ENCODE measurements at places on chromosomes 12 and 14. TPM values are rescaled to one million over a fixed set of nuclear protein-coding genes. Genes with fewer than 3 reads are reported as not detected.

DNA sequence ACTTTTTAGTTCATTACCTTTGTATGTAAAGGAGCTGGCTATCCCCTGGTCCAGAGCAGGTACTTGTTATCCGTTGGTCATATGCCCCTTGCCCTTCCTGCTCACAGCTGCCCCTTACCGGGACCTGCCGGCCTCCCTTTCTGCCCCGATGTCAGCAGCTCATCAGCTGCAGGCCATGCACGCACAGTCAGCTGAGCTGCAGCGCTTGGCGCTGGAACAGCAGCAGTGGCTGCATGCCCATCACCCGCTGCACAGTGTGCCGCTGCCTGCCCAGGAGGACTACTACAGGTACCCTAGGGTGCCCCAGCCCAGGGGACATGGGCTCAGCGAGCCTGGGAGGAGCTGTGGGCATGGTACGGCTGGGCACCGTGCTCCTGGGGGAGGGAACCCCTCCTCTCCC is 2.3 kb upstream of the RNU7-1 start:
- no peak for DNase-seq

DNA sequence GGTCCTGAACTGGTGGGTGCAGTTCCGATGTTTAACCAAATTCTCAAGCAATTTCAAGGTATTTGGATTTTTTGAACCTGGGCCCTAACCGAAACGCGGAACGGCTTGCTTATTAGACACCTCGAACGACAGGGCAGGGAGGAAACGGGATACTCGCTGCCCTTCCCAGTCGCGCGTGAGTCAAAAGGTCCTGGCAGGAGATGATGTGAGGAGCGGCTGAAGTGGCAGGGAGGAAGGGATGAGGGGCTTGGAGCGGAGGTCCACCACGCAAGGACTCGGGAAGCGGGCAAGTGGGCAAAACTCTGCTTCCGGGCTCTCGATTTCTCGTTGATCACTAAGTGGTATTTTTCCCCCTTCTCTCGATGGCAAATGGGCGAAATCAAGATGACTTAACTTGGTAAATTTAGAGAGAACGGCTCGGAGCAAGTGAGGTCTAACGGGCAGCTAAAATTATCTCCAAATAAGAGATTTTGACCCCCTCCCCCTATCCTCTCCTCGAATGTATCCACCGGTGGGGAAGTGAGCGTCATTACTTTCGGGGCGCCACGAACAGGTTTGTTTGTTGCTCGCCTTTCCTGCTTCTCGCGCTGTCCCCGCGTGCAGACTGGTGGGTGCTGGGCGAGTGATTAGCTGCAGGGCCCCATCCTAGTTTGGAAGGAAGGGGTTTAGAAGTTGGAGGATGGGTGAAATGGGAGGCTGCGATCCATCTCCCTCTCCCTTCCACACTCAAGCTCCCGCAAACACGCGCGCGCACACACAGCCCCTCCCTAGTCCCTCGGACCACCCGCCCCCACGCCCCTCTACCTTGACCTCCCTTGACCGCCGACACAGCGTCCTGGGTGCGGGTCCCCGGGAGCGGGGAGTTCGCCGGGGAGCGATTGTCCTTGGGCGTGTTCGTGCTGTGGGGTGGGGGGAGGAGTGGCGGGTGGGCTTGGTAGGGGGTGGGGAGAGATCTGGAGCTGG is 986 bp upstream of the NTF3 start:
- DNase-seq = no peak

DNA sequence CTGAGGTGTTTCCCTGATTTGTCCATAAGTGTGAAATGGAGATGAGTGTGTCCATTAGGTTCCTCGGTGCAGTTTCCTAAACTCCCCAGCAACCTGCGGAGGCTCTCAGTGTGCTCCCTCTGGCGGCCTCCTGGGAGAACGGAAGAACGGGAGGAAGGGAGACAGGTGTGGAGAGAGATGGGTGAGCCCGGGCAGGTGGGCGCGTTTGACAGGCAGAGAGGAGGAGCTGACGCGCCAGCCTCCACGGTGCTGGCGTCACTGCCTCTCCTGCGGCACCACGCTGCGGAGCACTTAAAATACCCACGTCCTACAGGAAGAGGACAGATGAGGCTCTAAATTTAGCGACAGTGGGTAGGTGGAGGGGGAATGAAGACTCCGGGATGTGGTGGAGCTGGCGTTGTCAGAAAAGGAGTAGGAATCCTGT is 26.8 kb upstream of the PEX5 start:
- no peak for DNase-seq

DNA sequence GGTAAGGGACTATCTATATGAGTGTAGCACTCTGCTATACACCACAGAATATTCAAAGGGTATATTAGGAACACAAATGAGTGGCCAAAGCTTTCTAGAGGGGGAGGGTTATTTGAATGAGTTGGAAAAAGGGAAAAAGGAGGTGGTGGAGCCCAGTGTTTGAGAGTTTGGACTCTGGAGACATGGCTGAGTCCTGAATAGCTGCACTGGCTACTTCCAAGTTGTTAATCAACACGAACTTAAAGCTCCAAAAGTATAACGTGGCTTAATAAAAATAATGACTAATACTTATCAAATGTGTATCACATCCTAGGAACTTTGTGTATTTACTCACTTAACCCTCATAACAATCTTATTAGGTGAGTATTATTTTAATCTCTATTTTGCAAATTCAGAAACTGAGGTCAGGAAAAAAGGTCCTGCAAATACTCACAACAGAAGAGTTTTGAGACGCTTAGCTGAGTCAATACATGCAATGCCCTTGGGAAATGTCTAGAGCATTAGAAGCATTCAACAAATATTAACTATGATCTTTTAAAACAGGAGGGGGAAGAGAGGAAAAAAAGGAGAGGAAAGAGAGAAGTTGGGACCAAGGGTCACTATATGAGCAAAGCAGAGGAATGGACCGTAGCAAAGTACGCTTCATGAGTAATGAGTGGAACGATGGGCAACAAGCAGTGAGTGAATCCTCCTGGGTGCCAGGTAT is 189.5 kb upstream of the HMGA2 start:
- no peak for DNase-seq

- DNase-seq = no peak
Observed at GRCh38 chr14:85987907-85988306, 458.0 kb downstream of the FLRT2 start.

The LRRIQ1 gene
- total RNA-seq = not detected

The HECTD1 gene
- 158 TPM for total RNA-seq

The RASSF8 gene
- 37.8 TPM for total RNA-seq

The GALNT6 gene
- 0.65 TPM for total RNA-seq

DNA sequence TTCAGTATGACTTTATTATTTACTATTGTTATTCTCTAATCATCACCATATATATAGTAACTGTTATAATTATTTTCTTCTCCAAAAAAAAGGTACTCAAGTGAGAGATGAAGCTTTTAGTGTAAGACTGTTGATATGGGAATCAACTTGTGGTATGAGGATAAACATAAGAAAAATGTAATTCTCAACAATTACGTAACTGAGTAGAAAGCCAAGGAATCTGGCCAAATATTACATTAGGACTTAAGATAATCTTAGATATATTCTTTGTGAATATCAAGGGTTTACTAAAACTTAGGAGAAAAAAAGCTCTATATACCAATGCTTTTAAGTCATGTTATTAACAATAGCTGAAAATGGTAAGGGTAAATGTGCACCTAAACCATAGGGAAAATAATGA is 13.3 kb downstream of the SENP1 start:
- DNase-seq = no peak

GRCh38 chr14:88321692-88322503 is 1.2 kb downstream of the KCNK10 start:
- DNase-seq = no peak

The KCTD10 gene
- total RNA-seq = 42.3 TPM

The AKAP3 gene
- total RNA-seq = 2.6 TPM

DNA sequence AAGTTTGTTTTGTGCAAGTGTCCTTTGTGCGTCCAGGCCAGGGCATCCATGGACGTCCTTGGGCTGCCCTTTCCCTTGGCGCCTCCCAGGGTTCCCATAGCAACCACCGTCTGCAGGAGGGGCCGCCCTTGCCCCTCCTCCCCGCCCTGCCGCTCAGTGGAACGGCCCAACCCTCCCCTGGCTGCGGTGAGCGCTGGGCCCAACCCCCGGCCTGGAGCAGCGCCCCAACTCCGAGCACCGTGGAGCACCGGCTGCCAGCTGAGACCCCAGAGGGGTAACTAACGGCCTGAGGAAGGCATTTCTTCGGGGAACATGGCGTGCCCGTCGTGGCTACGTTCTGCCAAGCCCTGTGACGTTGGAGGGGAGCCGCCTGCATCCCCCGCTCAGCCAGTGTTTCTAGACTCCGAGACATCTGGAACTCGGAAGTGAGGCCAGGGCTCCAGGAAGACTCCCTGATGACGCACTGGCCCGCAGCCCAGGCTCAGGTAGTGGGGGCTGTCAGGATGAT is 5.3 kb upstream of the ACACB start:
- DNase-seq = peak; percentile 95

DNA sequence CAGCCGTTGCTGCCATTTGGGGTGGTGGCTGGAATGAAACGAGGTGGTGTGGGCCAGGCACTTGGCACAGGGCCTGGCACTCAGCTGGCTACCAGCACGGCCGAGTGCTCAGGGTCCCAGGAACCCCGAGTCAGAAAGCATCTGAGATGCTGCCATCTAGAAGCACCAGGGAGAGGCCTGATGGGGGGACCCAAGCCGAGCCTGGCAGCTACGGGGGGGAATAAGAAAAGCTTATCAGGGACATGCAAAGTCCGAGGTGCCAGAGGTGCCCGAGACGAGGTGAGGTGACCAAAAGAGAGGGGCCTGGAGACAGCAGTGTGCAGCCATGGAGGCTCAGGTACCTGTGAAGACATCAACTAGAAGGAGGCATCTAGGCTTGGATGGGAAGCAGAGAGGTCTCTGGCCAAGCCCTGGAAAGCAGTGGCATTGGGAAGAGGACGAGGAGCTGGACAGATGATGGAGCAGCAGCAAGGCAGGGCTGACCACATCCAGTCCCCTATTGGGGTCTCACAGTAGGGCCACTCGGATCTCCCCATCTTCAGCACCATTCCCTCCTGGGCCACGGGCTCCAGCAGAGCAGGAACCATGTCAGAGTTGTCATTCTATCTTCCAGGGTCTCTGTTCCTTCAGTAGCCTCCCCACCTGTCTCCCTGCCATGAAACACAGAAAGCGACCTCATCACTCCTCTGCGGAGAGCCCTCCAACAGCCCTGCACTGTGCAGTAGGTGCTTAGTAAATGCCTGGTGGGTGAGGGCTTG is 59.3 kb upstream of the DIO3 start:
- peak; percentile 68 for DNase-seq

DNA sequence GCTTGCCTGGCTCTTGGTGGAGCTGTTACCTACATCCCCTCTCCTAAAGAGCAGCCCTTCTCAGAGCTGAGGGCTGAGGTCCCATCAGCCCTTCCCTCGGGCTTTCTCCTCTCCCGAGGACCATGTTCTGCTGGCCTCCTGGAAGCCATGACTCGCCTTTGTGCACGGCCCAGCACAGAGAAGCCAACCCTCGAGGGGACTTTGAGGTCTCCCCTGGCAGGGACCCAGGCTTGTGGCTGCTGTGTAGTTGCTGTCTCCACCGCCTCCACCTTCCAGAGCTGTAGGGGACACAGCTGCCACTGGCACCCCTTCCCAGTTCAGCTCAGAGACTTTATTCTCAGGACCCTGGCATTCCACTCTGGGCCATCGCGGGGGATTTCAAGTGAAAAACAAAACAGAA is 22.9 kb upstream of the CCND2 start:
- no peak for DNase-seq

The MMP14 gene
- total RNA-seq = 26.1 TPM

The PLEKHG3 gene
- 22.5 TPM for total RNA-seq

The RTL1 gene
- not detected for total RNA-seq

DNA sequence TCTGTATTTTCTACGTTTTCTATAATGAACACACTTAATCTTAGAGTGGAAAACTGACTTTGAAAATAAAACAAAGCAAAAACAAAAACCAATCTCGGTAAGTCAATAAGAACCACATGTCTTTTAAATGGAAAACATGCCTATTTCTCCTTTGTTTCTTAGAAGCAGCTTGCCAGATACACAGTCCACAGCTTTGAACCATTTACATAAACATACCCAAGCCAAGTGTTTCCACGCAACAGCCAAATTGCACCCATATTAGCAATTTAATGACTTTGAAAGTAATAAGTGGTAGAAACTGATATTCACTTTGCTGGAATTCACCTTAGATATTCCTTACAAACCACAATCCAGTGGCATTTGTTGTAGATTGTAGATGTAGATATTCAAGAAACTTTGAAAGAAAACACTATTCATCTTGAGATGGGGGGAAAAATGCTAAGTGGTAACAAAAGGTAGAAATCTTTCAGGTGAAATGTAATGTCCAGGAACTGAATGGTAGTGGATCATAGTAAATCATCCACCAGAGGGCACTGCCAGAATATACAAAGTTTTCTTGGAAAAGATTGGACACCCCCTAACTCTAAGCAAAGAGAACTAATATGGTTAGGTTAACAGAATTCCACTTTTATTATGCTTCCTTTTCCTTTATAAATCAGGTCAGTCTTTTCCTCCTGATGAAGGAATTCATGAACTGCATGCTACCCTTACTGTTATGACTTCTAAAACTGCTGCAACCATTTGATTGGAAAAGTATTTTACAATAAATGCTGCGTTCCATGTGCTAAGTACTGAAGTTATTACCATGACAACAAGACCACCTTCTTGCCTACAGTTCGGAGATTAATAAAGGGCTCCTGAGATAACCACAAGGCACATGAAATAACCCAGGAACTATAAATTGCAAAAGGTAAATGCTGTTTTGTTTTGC is 69.8 kb downstream of the RERG start:
- no peak for DNase-seq

Data from cardiac septum (tissue), 1 donor.